Stimulated activated CD4-positive, alpha-beta T cell treated with anti-CD3 and anti-CD28 coated beads, Interleukin-1b, Interleukin-23, amount 100 ng/mL, for 1 hour (primary cell): ENCODE measurements at places on chromosomes 7 and 10.

DNA sequence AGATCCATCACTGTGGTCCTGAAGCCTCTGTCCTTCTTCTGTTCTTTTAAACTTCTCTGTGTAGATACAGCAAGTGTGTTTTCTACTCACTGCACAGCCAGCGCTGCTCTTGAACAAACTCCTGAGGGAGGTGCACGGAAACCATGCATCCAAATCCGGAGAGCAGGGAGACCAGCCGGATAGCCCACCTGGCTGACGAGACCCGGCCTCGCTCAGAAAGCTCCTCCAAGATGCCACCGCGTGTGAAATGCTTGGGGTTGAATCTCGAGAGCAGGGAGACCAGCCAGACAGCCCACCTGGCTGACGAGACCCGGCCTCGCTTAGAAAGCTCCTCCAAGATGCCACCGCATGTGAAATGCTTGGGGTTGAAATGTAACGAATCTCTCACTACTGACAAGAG lies 602.0 kb downstream of the PTPRN2 start:
- no peak for DNase-seq

GRCh38 chr10:63217120-63217605 lies 84.0 kb downstream of the NRBF2 start:
- no peak for DNase-seq

- DNase-seq, result no peak
Observed at GRCh38 chr7:3159445-3159844, 115.8 kb upstream of the CARD11 start.

DNA sequence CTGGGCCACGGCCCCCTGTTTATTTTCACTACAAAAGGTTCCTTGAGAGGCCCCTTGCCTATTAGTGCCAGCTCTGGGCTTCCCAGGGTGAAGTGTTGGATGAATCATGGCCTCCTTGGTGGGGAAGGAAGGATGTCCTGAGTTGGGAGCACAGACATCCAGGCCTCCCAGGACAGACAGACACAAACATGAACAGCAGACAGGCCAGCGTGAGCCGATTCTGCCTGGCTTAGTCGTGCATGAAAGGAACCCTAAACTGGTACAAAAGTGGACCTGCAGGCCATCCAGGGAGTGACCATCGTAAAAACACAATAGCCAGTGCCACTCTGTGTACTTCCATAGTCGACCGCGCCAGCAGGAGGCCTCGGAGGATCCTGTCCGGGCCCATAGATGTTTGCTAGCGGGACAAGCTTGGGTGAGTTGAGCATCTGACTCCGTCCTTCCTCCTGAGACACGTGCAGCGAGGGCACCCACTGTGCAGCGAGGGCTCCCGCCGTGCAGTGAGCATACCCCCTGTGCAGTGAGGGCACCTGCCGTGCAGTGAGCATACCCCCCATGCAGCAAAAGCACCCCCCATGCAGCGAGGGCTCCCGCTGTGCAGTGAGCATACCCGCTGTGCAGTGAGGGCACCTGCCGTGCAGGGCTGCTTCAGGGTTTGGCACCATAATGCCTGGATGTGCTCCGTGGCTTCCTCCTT lies 51.3 kb upstream of the PRKAR1B start:
- no peak for DNase-seq

DNA sequence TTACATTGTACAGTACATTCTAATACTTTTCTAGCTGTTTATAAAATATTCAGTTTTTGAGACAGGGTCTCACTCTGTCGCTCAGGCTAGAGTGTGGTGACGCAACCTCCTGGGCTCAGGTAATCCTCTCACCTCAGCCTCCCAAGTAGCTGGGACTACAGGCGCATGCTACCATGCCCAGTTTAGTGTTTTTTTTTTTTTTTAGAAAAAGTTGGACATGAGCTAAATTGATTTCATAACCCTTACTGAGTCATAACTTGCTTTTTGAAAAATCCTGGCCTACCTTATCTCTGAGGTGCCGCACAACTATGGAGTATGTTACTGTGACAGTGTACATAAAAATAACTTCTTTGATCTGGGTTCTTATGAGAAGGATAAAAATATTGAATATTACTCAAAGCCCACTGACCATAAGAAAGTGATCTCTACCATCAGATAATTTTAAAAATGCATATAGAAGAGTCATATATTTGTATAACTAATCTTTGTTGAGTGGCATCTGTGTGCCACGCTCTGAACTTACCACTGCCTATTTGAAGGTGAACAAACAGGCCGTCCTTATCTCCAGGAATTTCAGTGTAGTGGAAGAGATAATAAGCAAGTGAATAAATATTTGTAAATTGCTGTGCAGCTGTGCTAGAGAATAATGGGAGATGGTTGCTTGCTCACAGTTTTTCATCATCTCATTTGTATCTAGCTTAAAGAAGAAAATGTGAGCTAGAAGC lies 73.2 kb downstream of the PPP1R9A start:
- no peak for DNase-seq

- no peak for DNase-seq
Observed at GRCh38 chr10:35913628-35914027, 271.5 kb upstream of the FZD8 start.
